ENCODE measurements at places on chromosomes 5 and 9.

GRCh38 chr5:150522504-150523414 lies 14.8 kb downstream of the NDST1 start:
- no peak for DNase-seq

GRCh38 chr9:128001779-128002298 lies 21.1 kb upstream of the EEIG1 start:
- DNase-seq, result no peak

DNA sequence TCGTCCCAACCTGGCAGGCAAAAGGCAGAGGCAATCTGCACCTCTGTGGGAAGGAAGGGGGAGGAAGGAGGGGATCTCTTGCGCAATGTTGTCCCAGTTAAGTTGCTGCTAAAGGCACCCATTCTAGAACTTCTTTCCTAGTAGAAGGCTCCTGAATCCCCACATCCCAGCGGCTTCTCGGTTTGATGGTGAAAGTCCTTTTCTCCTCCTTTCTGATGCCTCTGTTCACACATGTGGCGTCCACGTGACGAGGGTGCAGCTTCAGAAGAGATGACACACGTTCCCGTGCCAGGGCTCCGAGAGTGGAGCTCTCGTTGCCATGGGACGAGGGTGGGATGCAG lies 96.9 kb upstream of the FCN2 start:
- no peak for DNase-seq

GRCh38 chr5:124180299-124180874 lies 566.1 kb downstream of the ZNF608 start:
- no peak for DNase-seq

DNA sequence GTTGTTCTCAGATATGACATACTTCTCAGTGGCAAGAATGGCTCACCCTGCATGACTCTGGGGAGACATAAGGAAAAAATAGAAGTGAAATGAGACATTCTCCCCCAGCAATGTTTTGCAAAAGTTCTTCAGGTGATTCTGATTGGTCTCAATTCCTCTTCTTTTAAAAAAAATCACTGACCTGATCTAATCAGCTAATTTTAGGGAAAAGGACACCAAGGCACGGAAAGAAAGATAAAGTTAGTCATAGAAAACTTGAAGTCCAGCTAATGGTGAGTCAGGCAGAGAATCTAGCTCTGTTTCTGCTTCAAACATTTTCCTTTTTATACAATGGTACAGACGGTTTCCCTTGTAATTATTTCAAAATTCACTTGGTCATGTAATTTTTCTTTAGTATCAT lies 1018.9 kb upstream of the ARRDC3 start:
- DNase-seq, result no peak

DNA sequence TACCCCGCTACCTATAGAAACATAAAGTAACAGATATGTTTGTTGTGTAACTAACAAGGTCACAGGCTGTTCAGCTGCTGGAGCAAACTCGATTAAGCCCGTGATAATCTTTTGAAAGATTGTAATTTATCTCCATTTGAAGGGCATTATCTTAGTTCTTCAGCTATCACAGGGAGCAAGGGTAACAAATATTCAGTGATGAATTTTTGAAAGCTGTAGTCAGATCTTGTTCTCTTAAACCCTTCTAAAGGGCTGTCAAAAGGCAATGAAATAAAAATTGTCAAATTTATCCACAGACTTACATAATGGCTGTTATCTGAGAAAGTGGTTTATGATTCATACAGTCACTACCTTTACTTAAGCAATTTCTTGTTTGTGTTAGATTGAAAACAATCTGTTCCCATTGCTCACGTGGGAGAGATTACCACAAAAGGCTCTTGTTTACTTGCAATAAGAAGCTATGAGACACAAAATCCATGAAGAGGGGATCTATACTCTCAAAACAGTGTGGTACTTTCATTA lies 78.3 kb upstream of the ZNF608 start:
- DNase-seq, result peak; percentile 57

GRCh38 chr9:123349033-123349432 lies 7.0 kb upstream of the CRB2 start:
- no peak for DNase-seq

GRCh38 chr5:133402775-133403174 lies 209.6 kb downstream of the FSTL4 start:
- no peak for DNase-seq

GRCh38 chr9:91077624-91078368 lies 276.2 kb downstream of the SYK start:
- no peak for DNase-seq

DNA sequence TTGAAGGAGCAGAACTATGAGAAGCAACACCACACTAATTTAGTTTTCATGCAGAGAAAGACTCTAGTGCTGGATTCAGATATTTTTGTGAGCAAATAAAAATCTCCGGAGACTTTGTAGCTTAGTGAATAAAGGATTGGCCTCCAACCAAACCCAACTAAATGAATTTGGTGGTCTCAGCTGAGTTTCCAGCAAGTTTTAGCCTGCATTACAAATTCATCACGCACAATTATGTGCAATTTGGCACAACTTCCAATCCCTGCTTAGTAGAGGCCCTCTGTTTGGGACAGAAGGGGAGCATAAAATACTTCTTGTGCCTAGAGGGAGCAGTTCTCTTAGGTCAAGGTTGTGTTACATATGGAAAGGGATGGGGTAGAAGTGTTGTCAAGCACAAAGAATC lies 112.3 kb upstream of the ADAMTSL1 start:
- no peak for DNase-seq

GRCh38 chr5:104628911-104629310 lies 1066.3 kb upstream of the NUDT12 start:
- DNase-seq, result no peak

DNA sequence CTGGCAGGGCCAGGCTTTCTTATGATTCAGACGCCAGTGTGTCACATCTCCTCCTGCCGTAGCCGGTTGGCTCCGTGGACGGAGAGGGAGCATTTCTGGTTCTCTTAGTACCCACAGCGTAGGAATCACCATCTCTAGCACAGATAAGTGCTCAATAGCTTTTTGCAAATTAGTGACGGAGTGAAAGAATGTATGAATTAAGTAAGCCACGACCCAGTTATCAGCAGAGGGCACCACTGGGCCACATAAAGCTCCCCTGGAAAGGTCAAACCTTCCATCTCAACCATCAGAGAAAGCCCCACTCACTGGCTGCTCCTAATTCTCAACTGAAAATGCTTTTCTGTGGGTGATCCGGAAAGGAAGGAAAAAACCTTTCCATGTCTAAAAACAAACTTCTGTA lies 317.0 kb upstream of the ADCY2 start:
- no peak for DNase-seq

DNA sequence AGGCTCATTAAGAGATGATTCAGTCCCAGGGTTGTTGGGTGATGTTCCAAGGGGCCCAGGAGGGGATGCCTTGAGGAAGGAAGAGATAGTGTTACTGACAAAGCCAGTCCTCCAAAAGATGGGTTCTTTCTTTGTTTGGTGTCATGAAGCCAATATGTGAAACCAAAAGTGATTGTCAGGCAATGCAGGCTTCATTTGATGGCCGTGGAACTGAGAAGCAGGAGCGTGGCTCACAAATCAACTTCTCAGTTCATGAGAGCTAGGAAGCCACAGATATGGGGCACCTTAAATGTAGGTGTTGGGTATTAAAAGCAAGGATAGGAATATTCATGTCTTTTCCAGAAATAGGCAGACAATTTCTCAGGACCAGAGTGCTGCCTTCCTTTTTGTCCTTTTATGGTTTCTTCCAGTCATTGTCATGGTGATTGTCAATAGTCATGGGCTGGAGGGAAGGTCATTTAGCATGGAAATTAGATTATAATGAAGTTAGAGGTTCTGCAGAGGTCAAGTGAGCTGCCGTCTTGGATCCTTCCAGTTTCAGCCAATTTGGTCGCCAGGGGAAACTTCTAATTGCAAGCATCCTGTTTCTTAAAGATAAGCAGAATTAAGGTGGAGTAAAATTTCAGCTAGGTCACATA lies 393.0 kb downstream of the NTRK2 start:
- DNase-seq, result no peak

DNA sequence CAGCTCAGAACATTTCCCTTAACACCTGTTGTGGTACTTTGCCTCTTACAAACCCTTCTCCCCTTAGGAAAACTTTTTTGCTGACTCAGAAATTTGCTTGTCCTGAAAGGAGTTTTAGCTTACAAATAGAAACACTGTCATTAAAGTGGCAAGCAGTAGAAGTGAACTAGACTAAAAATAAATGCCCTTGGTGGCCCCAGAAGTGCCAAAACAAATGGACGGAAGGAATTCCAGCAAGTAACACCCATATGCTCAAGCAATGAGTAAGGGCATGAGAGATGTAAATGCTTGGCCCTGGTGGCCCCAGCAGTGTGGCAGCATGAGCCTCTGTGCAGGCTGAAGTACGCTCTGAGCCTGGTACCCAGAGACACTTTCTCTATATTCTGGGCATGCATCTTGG lies 8.6 kb downstream of the VLDLR start:
- DNase-seq, result no peak

- DNase-seq, result no peak
These were observed 68.5 kb downstream of the PTCD2 start for GRCh38 chr5:72388646-72389045.
